ENCODE measurements at places on chromosomes 1 and 21.

DNA sequence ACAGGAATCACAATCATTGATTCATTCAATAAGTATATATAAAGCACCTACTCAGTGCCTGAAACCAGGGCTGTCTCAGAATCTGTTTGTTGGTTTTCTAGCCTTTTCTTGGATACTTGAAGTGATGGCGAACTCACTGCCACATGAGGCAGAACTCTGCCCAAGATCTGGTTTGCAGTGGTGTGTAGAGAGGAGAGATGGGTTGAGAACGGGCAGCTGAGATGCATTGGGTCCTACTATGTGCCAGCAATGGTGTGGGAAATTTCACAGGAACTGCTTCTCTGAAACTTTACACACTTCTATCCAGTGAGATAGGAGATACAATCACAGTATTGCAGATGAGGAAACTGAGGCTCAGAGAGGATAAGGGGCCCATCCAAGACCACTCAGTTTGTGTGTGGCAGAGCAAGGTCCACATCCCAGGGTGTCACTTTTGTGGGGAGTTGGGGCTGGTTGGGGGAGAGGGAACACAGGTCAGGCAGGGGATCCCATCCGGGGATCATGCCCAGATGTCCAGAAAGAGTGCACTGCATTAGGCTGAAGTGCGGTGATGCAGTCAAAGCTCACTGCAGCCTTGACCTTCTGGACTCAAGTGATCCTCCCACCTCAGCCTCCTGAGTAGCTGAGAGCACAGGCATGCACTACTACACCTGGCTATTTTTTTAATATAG is 83.7 kb upstream of the IFFO2 start:
- no peaks in the 10 kb centered on the region for H3K36me3 ChIP-seq
- H3K4me1 ChIP-seq, result peaks cover 13% of the 10 kb centered on the region
- no peaks in the 10 kb centered on the region for H3K27me3 ChIP-seq

DNA sequence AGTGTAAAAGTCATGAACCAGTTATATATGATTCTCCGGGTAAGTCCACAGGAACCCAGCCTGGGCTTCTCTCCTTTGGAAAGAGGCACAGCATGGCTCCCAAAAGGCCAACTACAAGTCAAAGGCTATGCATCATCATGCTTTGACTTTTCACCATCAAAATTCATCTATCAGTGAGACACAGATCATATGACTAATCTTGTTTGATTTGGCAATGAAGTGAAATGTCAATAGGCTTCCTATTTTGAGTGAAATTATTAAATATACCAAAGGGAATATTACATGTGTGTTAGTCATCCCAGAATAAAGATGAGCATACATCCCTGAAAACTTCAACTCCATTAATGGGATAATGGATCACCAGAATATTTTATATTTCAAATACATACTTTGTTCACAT is 83.5 kb upstream of the ADGRL2 start:
- H3K27ac ChIP-seq, result no peak overlapping the region
- H3K27me3 ChIP-seq, result no peaks in the 10 kb centered on the region
- H3K4me1 ChIP-seq, result no peaks in the 10 kb centered on the region
- no peak for DNase-seq

DNA sequence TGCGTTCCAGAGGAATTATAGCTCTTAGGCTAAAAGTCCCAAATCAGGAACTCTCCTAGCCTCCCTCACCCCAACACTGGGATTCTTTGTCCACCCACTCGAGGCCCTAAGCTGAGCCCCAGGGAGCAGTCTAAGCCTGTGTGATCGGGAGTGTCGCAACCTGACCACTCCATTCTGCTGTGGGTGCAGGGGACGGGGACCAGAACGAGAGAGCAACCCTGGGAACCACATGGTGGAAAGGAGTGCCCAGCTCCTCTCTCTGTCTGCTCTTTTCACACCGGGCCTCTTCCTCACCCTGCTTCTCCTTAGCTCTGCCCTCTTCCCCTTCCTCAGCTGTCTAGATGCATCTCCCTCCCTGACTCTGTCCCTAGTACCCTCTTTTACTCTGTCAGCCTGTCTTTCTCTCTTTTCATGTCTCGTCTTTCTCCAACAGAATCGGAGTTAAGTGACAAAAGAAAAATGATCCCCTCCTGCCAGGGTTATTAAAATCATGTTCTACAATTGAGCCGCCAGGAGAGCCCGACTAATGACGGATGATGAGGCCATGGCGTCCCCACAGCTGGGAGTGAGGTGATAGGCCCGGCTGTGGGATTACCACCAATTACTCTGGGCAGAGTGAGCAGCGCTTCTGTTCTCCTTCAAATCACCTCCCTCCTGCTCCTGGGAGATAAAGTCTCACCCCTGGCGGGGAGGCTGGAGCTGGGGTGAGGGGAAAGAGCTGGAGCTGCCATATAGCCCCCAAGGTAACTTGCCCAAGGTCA is 34.5 kb upstream of the CSF3R start:
- H3K36me3 ChIP-seq, result no peaks in the 10 kb centered on the region
- no peaks in the 10 kb centered on the region for H3K27me3 ChIP-seq
- no peak overlapping the region for H3K4me3 ChIP-seq
- no peaks in the 10 kb centered on the region for H3K4me1 ChIP-seq
- no peak for DNase-seq

- H3K4me1 ChIP-seq, result no peaks in the 10 kb centered on the region
- H3K36me3 ChIP-seq, result no peaks in the 10 kb centered on the region
- H3K27ac ChIP-seq, result no peak overlapping the region
- DNase-seq, result peak; percentile 30
- peaks cover 7% of the 10 kb centered on the region for H3K27me3 ChIP-seq
Measured at GRCh38 chr1:39919545-39919944, 17.8 kb upstream of the MYCL start.

DNA sequence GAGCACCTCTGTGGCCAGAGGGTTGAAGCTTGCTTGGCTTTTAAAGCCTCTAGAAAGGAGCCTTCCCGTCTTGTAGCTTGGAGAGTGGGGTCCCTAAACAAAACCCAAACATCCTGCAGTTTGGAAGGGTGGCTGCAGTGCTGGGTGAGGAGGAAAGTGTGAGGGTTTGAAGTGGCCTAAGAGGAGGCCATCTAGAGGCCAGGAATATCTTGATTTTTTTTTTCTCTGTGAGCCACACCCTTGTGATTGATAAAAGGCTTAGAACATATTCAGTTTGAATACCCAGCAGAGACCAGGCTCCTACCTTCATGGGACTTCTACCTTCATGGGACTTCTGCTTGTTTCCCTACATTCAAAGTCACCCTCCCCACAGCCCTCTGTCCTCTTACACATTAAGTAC is 37.3 kb upstream of the PIGV start:
- no peaks in the 10 kb centered on the region for H3K27me3 ChIP-seq
- H3K4me1 ChIP-seq, result peaks cover 5% of the 10 kb centered on the region
- H3K36me3 ChIP-seq, result peaks cover 24% of the 10 kb centered on the region
- no peak overlapping the region for H3K4me3 ChIP-seq

- no peak for DNase-seq
- peaks cover 46% of the 10 kb centered on the region for H3K27me3 ChIP-seq
- H3K27ac ChIP-seq, result no peak overlapping the region
- H3K4me3 ChIP-seq, result no peak overlapping the region
- no peaks in the 10 kb centered on the region for H3K4me1 ChIP-seq
Measured at GRCh38 chr21:33058527-33058926, 11.4 kb upstream of the OLIG1 start.

GRCh38 chr21:38489729-38490128 is 8.5 kb downstream of the ERG start:
- no peak for DNase-seq
- no peak overlapping the region for H3K27ac ChIP-seq
- no peaks in the 10 kb centered on the region for H3K27me3 ChIP-seq
- H3K4me3 ChIP-seq, result no peak overlapping the region
- peaks cover 15% of the 10 kb centered on the region for H3K4me1 ChIP-seq
- no peaks in the 10 kb centered on the region for H3K36me3 ChIP-seq

DNA sequence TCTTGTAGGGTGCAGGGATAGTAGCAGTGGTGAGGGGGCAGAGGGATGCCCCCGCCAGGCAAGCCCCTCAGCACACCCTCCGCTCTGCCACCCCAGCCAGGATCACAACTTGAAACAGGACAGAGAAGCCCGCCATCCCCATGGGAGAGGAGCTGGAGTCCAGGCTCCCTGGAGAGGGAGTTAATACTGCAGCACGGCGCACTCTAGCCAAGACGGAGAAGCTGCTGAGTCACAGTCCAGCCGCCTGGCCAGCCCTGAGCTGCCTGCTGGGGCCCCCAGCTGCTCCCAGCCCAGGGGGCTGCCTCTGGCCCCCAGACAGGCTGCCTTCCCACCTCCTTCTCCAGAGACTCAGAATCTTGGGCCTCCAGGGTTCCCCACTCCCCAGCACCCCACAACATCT is 87.2 kb downstream of the SYT2 start:
- H3K27ac ChIP-seq, result no peak overlapping the region
- no peaks in the 10 kb centered on the region for H3K36me3 ChIP-seq
- peak; percentile 48 for DNase-seq
- peaks cover 22% of the 10 kb centered on the region for H3K4me1 ChIP-seq

DNA sequence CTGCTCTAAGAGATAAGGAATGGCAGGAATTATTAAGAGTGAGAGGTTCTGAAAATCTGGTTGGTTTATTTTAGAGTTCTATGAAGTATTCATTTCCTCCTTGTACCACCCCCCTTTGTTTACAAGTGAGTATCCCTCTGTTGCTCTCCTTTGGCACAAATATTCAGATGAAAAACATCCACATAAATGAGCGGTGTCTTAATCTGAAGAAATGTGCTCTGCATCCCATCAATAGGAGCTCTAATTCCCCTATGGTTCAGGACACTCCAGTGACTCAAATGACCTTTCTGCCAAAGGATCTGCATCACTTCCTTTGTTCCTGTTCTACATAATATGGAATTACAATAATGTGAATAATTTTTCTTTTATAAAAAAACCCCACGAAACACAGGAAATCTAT is 16.6 kb downstream of the DDAH1 start:
- H3K27me3 ChIP-seq, result no peaks in the 10 kb centered on the region
- peaks cover 13% of the 10 kb centered on the region for H3K36me3 ChIP-seq
- H3K4me3 ChIP-seq, result peak overlapping the region; percentile 5
- H3K27ac ChIP-seq, result no peak overlapping the region
